ENCODE measurements at places on chromosomes 12 and 14. TPM values are rescaled to one million over a fixed set of nuclear protein-coding genes. Genes with fewer than 3 reads are reported as not detected.

The TMX1 gene
- total RNA-seq: 24.3 TPM

DNA sequence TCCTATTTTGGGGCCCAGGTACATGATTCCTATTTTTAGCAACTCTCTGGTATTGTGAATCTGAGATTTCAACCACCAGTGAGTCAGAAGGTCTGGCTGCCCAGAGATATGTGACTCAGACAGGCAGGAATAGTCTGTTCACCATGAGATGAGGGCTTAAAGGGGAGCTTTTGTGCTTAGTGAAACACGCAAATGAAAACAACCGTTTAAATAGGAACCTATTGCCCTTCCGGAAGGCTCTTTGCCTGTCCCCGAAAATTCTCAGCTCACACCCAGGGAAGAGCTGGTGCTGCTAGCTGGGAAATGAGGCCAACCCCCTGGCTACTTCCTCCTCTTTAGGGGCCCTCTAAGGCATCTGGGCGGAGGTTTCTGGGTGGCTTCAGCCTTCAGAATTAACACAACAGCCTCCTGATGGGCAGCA lies 283.6 kb downstream of the CACNA1C start:
- DNase-seq: peak; percentile 76

- DNase-seq: no peak
Observed at GRCh38 chr12:70555081-70555480, 82.1 kb downstream of the PTPRB start.

- DNase-seq: no peak
Observed at GRCh38 chr14:54451121-54451601, 10.0 kb upstream of the CNIH1 start.

The NPAS3 gene
- total RNA-seq: 0.71 TPM

The BATF gene
- total RNA-seq: 2.6 TPM

DNA sequence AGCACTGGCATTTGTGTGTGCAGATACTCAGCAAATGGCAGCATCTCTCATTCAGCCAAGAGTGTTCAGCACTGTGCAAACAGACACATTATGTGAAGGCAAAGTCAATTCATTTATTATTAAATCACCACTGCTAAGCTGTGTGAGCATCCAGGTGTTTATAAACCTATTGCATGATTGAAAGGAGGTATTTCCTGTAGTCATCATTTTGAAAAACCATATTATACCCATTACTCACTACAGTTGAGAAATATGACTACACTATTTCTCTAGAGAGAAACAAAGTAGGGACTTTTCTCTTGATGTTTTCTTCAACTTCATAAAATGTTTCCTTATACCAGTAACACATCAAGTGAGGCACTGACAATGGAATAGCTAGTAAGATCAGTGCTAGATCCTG lies 13.7 kb downstream of the SPX start:
- no peak for DNase-seq

DNA sequence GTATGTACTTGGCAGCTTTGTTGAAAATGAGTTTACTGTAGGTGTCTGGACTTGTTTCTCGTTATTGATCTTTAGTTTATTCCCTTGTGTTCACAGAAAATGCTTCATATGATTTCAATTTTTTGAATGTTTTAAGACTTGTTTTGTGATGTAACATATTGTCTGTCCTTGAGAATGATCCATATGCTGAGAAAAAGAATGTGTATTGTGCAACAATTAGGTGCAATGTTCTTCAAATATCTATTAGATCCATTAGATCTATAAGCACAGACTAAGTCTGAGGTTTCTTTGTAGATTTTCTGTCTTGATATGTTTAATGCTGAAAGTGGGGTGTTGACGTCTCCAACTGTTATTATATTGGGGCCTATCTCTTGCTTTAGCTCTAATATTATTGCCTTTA lies 879.6 kb upstream of the LRFN5 start:
- no peak for DNase-seq

GRCh38 chr14:100620255-100621100 lies 33.3 kb upstream of the BEGAIN start:
- peak; percentile 35 for DNase-seq

The DTD2 gene
- total RNA-seq: 12.4 TPM

GRCh38 chr12:89829434-89829975 lies 120.9 kb upstream of the ATP2B1 start:
- DNase-seq: no peak

GRCh38 chr12:75692876-75693275 lies 181.5 kb upstream of the KRR1 start:
- no peak for DNase-seq

The RDH12 gene
- total RNA-seq: not detected

GRCh38 chr12:17810399-17810798 lies 279.6 kb downstream of the RERGL start:
- DNase-seq: no peak

DNA sequence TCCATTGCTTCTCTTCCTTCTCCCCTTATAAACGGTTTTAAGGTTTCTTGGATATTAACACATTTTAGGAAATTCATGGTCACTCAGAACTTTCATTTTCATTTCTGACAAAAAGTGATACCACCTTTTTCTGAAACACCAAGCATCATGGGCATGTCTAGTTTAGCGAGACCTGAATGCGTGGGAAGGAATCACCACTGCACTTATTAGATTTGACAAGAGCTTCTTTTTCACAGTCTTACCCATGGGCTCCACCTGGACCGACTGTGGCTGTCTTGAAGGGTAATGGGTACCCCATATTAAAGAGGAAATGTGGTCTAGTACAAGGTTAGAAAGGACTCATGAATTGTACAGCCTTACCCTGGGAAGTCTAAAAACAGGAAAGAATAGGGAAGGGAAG lies 95.4 kb downstream of the KCNK10 start:
- DNase-seq: no peak

GRCh38 chr12:52667509-52667908 lies 12.7 kb downstream of the KRT1 start:
- DNase-seq: no peak

GRCh38 chr12:109705291-109705690 lies 8.3 kb upstream of the FAM222A start:
- DNase-seq: no peak

The ACOT6 gene
- not detected for total RNA-seq

- DNase-seq: no peak
Observed at GRCh38 chr12:62957233-62957953, 22.4 kb upstream of the PPM1H start.

GRCh38 chr14:60840313-60840712 lies 105.8 kb downstream of the MNAT1 start:
- DNase-seq: no peak

GRCh38 chr14:52836063-52836462 lies 44.7 kb upstream of the GNPNAT1 start:
- no peak for DNase-seq

DNA sequence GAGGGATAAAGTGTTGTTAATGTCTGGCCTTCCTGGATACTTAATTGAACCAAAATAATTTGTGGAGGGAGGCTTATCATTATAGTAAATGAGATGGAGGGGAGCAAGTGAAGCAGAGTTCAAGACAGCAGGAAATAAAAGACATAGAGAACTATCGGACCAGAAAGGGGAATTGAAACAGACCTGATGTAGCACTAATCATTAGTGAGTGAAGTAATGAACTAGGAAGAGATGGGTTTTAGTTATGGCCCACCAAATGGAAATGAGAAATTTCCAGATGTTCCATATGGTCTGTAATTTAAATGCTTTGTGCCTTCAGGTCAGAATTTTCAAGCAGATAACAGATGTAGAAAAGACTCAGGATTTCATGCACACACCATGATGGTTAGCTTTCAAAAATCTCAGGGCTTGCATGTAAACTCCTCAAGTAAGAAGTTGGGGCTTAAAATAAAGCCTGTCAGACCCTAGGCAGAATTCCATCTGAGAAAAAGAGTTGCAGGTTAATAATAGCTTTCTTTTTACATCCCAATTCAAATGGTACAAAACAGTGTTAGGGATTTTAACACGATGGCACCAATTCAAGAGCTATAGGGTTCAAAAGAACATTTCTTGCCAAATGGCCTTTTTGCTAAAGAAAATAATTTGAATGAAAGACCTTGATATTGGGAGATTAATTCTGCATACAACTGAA lies 355.8 kb downstream of the FSCB start:
- no peak for DNase-seq

GRCh38 chr12:2682296-2683251 lies 112.2 kb upstream of the FKBP4 start:
- no peak for DNase-seq

The ANKLE2 gene
- total RNA-seq: 65.1 TPM

DNA sequence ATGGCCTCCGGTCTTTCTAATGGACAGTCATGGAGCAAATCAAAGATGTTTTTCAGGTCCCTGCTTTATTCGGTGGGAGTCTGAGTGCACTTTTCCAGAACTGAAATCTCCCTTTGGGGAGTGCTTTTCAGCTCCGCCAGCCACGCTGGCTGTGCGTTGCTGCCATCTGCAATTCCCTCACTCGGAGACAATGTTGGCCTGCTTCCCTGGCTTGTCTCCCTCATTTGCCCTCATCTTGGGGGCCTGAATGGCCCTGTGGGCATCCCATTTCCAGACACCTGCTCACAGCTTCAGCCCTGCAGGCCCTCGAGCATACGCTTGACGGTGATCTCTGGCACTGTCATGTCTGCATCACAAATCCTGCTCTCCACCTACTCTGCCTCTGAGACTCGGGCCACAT lies 103.8 kb downstream of the CCDC92 start:
- DNase-seq: no peak

The FAM186B gene
- total RNA-seq: 0.23 TPM

DNA sequence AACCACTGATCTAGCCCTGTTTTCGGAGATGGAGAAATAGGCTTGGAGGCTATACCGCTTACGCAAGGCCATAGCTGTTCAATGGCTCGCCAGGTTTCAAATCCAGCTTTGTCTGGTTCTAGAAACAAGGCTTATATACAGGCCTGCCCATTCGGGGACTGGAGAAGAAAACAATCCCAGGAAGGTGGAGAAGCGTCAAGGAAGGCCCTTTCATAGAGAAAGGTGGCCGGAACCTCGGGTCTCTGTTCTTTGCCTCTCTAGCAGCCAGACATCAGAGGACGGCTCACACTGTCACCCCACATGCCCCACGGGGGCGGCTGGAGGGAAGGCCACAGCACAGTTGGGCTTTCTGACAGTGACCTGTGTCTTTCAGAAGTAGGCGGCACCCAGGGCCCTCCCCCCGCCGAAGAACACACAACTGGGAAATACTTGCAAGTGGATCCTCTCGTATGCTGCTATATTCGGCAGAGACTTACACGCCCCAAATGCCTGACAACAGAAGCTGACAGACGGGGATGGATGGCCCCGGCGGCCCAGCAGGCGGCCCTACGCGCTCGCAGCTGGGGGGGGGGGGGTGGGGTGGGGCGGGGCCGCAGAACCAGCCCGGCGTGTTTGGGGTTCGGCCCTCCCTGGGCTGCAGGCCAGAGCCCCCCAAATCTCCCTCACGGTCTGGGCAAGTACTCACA lies 4.5 kb upstream of the SETD1B start:
- DNase-seq: peak; percentile 75

The PRKCH gene
- total RNA-seq: 77.2 TPM

The TCL1B gene
- not detected for total RNA-seq

DNA sequence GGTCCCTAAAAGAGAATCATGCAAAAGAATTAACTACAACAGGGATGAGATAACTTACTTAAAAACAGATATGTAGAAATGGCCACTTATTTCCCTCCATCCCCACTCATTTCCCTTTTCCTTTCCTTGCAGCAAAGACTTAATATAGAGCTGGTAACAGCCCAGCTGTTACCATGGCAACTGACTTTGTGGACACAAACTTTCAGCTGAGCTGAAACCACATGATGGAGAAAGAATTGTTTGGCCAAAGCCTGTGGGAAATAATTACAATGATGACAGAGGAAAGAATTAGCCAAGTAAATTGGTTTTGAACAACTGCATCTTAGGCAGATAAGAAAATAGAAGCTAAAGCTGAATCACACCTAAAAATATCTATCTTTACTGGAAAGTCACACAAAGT lies 364.9 kb downstream of the GALC start:
- no peak for DNase-seq

The NINJ2 gene
- 3.8 TPM for total RNA-seq

DNA sequence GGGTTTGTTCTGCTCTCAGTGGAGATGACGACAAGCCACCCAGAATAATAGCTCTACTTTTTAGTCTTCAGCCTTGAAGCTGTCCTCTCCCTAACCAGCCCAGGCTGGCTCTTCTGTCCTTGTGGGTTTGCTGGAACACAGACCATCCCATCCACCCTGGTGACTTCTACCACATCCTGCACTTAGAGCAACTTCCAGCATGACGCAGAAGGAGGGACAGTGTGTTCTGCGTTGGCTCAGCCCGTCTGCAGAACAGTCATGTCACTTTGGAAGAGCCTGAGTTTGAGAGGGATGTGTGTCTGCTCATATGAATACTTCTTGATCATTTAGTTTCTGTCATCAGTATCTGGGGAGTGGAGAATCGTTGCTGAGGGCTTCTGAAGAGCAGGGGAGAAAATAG lies 198.0 kb downstream of the CACNA1C start:
- DNase-seq: no peak

Data from aorta (tissue), 5 donors.